ENCODE measurements at places on chromosomes 7 and 10. TPM values are rescaled to one million over a fixed set of nuclear protein-coding genes. Genes with fewer than 3 reads are reported as not detected.

PPP1R3C gene
- total RNA-seq, result 212 TPM

GRCh38 chr10:70809726-70810125 lies 6.0 kb upstream of the SGPL1 start:
- no peak for DNase-seq

GRCh38 chr10:52172581-52172980 lies 141.5 kb upstream of the DKK1 start:
- no peak for DNase-seq

GRCh38 chr7:124566583-124566982 lies 199.0 kb downstream of the GPR37 start:
- no peak for DNase-seq

- peak; percentile 82 for DNase-seq
These were observed 31.7 kb downstream of the TECTB start for GRCh38 chr10:112314822-112315474.

All from cardiac septum (tissue), 1 donor.